ENCODE measurements at places on chromosomes 1 and 21.

GRCh38 chr21:17386498-17386897 lies 126.3 kb upstream of the CXADR start:
- DNase-seq, result no peak

GRCh38 chr1:115402753-115403184 lies 64.7 kb upstream of the NGF start:
- no peak for DNase-seq

DNA sequence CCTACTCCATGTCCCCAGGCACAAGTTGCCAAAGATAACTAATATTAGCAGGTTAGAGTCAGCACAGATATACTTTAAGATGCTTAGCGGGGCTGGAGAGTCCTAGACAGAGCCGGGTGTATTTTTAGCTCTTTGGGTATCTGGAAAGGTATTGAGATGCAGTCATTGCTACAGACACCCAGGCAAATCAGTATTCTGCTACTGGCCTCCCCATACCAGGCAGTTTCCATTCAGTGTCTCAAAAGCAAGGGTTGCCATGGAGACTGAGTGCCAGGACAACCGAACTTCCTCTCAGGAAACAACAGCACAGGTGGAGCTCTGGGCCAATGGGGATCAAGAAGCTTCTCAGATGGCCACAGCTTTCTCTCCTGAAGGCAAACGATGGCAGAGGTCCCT lies 45.3 kb downstream of the KCNC4 start:
- no peak for DNase-seq

DNA sequence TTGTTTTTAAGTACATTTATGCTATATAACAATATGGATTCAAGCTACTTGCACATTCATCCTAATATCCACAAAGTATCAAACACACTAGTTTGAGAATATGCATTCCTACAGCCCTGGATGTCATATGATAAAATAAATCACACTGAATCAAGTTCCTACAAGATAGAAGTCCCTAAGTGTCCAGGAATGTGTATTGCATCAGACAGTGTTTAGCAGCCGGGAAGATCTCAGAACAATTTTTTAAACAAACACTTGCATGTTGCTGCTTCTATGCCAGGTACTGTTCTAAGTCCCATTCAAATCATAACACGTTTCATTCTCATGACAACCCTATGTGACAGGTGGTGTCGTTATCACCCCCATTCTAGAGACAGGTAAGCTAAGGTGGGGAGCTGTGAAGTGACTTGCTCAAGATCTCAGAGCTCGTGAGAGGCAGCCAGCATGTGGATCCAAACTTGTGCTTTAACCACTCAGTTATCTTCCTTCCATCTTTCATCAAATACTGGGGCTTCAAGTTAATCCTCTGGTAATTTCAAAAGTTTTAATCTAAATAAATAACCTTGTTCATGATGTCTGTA lies 68.3 kb upstream of the KIF26B start:
- no peak for DNase-seq

GRCh38 chr1:13469343-13469742 lies 44.5 kb downstream of the LRRC38 start:
- no peak for DNase-seq

DNA sequence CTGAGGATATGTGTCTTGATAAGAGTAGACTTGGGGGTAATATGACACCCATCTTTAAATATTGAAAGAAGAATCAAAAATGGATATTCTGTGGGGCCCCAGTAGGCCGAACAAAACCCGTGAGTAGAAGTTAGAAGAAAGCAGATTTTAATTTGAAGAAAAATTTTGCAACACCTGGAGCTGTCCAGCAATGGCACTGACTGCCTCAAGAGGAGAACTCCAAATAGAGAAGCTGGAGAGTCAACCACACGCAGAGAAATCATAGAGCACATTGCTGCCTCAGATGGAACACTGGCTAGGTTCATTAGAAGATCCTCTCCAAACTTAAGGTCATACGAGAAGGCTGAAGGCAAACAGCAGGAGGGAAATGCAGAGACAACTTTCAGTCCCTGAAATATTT lies 6.8 kb downstream of the NHLH1 start:
- DNase-seq, result no peak

GRCh38 chr1:234473118-234473517 lies 5.9 kb downstream of the TARBP1 start:
- no peak for DNase-seq

GRCh38 chr1:156429313-156430060 lies 60.5 kb downstream of the RHBG start:
- no peak for DNase-seq

- DNase-seq, result no peak
Measured at GRCh38 chr1:167645625-167646414, 15.8 kb downstream of the RCSD1 start.

DNA sequence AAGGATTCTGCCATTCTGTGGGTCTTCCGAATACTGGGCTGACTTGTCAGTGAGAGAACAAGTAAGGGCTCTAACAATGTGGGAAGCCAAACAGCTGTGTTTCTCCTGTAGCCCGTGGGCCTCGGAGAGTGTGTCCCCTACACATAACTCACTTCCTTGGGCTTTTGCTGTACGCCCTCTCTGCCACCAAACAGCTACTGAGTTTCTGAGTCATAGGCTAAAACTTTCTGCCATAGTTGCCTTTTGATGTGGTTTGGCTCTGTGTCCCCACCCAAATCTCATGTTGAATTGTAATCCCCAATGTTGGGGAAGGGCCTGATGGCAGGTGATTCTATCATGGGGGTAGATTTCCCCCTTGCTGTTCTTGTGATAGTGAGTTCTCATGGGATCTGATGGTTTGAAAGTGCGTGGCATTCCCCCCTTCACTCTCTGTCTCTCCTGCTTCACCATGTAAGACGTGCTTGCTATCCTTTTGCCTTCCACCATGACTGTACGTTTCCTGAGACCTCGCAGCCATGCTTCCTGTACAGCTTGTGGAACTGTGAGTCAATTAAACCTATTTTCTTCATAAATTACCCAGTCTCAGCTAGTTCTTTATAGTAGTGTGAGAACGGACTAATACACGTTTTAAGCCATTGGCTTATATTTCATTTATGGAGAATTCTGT lies 194.8 kb upstream of the HMCN1 start:
- no peak for DNase-seq

DNA sequence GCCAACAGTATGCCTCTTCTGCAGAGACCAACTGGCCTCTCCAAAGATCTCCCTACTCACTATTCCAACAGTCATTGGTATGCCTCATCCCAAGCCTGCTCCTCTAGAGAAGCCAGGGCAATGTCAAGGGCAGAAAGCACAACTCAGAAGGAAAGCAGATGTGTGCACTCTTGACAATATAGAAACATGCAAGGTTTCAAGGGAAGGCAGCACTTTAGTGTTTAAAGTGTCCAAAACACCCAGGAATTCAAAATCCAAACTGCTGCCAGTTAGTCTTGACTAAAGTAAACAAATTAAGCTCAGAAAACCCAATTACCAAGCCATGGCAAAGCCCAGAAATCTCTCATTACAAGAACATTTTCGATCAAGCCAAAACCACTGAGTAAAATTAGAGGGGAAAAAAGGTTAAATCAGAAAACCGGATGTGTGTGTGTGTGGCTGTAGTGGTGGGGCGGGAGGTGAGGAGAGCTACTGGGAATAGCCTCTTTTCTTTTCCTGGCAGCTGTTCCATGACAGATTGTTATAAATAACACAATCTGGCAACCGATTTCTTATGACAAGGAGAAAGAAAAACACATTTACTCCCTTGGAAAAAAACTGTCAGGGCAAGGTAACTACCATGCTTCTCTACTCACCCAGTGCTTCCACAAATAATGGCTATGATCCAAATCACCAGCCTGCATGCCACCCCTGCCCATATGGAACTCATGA lies 39.2 kb downstream of the EIF2B3 start:
- peak; percentile 90 for DNase-seq

DNA sequence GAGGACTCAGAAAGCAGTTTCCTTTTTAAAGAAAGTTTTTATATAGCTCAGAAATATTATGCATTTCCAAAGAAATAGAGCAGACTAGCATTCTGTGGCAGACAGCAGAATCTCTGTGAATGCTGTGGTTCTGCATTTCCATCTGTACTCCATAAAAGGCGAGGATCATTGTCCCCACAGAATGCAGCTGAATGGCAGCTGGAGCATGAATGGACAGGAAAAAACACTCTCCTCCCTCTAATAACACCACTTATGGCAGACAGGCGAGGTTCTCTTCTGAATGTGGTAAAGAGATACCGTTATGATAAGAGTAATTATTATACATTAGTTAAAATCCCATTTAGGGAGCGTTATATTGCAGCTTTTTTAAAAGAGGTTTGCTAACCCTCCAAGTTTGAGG lies 81.4 kb upstream of the WLS start:
- DNase-seq, result no peak

- DNase-seq, result no peak
Measured at GRCh38 chr1:94739521-94740061, 80.6 kb upstream of the SLC44A3 start.

DNA sequence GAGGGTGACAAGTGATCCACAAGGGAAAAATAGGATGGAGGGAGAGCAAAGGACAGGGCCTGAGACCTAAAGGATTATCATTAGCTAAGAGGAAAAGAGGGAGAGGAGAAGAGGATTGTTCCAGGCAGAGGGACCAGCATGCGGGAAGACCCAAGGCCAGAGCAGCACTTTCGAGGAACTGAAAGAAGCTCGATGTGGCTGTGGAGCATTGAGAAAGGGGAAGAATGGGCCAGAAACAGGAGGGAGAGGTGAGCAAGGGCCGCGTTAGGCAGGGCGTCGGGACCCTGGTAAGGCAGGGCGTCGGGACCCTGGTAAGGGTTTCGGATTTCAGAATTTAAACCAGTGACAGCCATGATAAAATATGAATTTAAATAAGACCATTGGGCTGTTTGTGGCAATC lies 22.8 kb upstream of the CSF1 start:
- no peak for DNase-seq

DNA sequence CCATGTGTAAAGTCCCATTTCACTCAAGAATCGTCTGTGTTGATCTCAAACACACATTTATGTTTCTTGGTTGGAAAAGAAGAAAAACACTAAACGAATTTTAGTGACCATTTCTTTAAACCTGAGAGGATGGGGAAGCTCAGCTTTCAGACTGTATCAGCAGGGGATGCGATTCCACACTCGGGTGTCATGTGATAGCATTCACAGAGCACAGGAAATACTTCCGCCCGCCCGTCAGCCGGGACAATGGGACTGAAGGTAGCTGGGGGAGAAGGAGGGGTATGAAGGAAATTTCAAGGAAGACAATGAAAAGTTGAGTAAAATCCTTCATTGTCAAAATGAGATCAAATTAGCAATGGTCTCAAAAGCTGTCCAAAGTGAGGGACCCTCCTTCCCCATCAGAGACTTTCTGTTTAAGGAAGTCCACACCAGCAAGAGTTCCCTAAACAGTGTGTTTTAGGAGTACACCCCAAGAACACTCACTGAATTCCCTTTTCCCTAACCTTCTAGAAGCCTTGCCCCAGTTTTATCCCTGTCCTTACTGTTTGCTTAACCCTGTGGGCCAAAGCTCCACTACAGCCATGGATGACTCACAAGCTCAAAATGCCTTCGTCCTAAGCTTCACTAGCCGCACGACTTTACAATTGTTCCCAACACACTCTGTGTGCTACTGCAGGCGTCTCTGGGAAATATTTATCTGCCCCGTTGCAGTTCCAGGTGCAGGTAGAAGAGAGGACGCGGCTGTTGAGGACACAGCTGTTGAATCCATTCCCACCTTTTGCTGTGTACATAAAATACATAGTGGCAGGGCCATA lies 51.4 kb upstream of the SIM2 start:
- no peak for DNase-seq

GRCh38 chr1:231853588-231854207 lies 227.1 kb downstream of the DISC1 start:
- no peak for DNase-seq

GRCh38 chr21:38774152-38774551 lies 31.6 kb upstream of the ETS2 start:
- no peak for DNase-seq

DNA sequence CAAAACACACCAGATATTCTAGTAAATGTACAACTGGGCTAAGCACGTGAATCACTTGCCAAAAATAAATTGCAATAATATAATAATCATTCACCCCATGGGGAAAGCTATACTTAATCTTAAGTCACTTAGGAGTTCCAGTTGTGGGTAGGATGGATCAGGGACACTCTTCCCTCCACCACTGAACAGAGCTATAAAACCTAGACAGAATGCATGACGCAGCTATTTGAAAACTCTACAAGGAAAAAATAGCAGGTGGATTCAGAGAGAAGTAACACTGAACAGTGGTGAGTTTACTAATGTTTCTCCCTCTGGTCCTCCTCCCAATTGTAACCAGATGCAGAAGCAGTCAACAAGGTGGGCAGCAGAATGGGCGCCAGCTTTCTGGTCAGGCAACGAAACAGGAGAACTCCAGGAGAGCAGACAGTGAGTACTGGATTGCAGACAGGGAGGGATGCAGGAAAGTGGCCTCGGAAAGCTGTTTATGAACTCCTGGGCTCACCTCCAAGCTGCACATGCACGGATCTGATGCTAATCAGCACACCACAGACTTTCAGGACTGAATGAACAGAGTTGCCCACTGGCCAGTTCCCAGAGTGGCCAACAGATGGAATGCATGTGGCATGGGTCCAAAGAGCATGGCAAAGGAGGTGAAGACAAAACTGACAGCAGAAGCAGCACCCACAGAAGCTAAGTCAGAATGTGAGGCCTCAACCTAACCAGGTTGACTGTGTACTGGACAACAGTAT lies 41.4 kb downstream of the TARBP1 start:
- DNase-seq, result no peak

GRCh38 chr1:243831463-243831862 lies 18.6 kb downstream of the AKT3 start:
- no peak for DNase-seq
